ENCODE measurements at places on chromosomes 12 and 14. TPM values are rescaled to one million over a fixed set of nuclear protein-coding genes. Genes with fewer than 3 reads are reported as not detected.

- peaks cover 18% of the 10 kb centered on the region for H3K27me3 ChIP-seq
- DNase-seq: no peak
- no peak overlapping the region for H3K4me3 ChIP-seq
Measured at GRCh38 chr12:2320841-2321240, 268.1 kb downstream of the CACNA1C start.

- no peaks in the 10 kb centered on the region for H3K27me3 ChIP-seq
- peak; percentile 56 for DNase-seq
- no peak overlapping the region for H3K27ac ChIP-seq
- no peaks in the 10 kb centered on the region for H3K4me1 ChIP-seq
Measured at GRCh38 chr12:44774815-44775411, 101.2 kb downstream of the NELL2 start.

DNA sequence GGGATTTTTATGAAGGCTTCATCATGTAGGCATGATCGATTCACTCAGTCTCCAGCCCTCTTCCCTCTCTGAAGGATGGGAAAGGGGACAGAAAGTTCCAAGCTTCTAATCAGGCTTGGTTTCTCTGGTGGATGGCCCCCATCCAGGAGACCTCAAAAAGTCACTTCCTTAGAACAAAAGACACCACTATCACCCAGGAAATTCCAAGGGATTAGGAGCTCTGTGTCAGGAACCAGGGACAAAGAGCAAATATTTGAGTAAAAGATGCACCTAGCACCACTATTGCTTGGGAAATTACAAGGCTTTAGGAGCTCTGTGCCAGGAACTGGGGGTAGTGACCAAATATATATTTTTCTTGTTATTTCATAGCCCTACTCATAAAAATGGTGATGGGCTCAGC is 33.6 kb upstream of the TMX1 start:
- peaks cover 26% of the 10 kb centered on the region for H3K27me3 ChIP-seq
- H3K4me3 ChIP-seq: no peak overlapping the region
- H3K27ac ChIP-seq: no peak overlapping the region
- no peaks in the 10 kb centered on the region for H3K4me1 ChIP-seq

- DNase-seq: no peak
- H3K4me3 ChIP-seq: no peak overlapping the region
- H3K4me1 ChIP-seq: no peaks in the 10 kb centered on the region
- no peak overlapping the region for H3K27ac ChIP-seq
Measured at GRCh38 chr12:105219261-105220028, 16.5 kb downstream of the APPL2 start.

DNA sequence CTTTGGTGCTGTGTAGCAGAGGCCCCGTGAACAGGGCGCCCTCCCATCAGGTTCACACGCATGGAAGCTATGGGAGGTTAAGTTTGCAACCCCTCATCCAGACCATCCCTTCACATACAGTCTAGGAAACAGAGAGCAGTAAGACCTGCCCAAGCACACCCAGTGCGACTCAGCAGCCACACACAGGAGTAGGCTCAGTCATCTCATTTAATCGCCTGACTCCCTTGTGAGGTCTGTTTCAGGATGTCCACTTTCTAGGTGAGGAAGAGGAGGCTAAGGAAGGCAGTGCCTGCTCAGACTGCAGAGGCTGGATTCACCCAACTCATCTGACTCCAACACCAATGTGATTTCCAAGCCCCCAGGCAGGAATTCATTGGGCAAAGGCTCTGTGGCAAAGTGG is 11.9 kb downstream of the BDKRB1 start:
- H3K4me1 ChIP-seq: no peaks in the 10 kb centered on the region
- no peak overlapping the region for H3K4me3 ChIP-seq
- DNase-seq: no peak
- no peaks in the 10 kb centered on the region for H3K36me3 ChIP-seq

Gene SPTB
- not detected for total RNA-seq

DNA sequence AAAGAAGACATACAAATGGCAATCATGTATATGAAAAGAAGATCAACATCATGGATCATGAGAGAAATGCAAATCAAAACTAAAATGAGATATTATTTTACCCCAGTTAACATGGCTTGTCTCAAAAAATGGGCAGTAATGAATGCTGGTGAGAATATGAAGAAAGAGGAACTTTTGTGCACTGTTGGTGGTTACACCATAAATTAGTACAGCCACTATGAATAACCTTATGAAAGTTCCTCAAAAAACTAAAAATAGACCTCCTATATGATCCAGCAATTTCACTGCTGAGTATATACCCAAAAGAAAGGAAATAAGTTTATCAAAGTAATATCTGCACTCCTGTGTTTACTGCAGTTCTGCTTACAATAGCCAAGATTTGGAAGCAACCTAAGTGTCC is 151.7 kb downstream of the PDZRN4 start:
- DNase-seq: no peak
- H3K36me3 ChIP-seq: no peaks in the 10 kb centered on the region
- H3K27ac ChIP-seq: no peak overlapping the region

- no peak overlapping the region for H3K4me3 ChIP-seq
- peaks cover 9% of the 10 kb centered on the region for H3K27me3 ChIP-seq
- no peak overlapping the region for H3K27ac ChIP-seq
- no peaks in the 10 kb centered on the region for H3K4me1 ChIP-seq
Measured at GRCh38 chr14:23396126-23396525, 11.9 kb downstream of the MYH6 start.

GRCh38 chr12:24595652-24596235 is 353.2 kb downstream of the BCAT1 start:
- no peak overlapping the region for H3K27ac ChIP-seq
- H3K4me3 ChIP-seq: no peak overlapping the region
- no peak for DNase-seq
- peaks cover 3% of the 10 kb centered on the region for H3K4me1 ChIP-seq
- H3K36me3 ChIP-seq: no peaks in the 10 kb centered on the region
- peaks cover 13% of the 10 kb centered on the region for H3K27me3 ChIP-seq

DNA sequence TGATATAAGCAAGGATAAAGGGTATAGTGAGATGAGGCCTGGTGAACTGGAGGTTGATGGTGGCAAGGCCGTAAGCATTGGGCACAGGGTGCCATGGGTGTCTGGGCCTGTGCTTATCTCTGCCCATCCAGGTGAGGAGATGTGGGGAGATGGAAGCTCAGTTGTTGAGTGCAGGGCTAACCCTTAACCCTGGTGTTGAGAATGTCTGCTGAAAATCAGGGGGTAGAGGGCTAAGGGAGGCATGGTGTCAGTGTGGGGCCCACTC is 86.1 kb downstream of the SYNE2 start:
- H3K36me3 ChIP-seq: peaks cover 22% of the 10 kb centered on the region
- H3K27ac ChIP-seq: no peak overlapping the region
- H3K4me3 ChIP-seq: no peak overlapping the region
- peaks cover 40% of the 10 kb centered on the region for H3K4me1 ChIP-seq

Gene GALNT8
- total RNA-seq: 1.1 TPM

GRCh38 chr14:85813040-85813439 is 283.1 kb downstream of the FLRT2 start:
- no peaks in the 10 kb centered on the region for H3K36me3 ChIP-seq
- no peak overlapping the region for H3K27ac ChIP-seq
- peaks cover 7% of the 10 kb centered on the region for H3K4me1 ChIP-seq

All from activated CD8-positive, alpha-beta memory T cell treated with anti-CD3 and anti-CD28 coated beads, Interleukin-2, amount 10 ng/mL, durations not matched to agents 7 days and 5 days (primary cell).